ENCODE measurements at places on chromosomes 3 and 15.

- DNase-seq, result no peak
These were observed 422.7 kb upstream of the CFAP20DC start for GRCh38 chr3:59472541-59472940.

DNA sequence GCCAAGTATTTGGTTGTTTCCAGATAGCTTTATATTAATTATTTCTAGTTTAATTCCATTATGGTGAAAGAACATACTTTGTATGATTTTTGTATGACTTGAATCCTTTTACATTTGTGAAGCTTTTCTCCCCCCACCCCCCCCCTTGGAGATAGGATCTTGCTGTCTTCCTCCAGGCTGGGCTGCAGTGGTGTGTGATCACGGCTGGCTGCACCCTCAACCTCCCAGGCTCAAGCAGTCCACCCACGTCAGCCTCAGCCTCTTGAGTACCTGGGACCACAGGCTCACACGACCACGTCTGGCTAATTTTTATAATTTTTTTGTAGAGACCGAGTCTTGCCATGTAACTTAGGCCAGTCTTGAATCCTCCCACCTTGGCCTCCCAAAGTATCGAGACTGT lies 29.5 kb downstream of the ARL8B start:
- no peak for DNase-seq

GRCh38 chr15:40421246-40422157 lies 15.9 kb downstream of the IVD start:
- DNase-seq, result peak; percentile 83

DNA sequence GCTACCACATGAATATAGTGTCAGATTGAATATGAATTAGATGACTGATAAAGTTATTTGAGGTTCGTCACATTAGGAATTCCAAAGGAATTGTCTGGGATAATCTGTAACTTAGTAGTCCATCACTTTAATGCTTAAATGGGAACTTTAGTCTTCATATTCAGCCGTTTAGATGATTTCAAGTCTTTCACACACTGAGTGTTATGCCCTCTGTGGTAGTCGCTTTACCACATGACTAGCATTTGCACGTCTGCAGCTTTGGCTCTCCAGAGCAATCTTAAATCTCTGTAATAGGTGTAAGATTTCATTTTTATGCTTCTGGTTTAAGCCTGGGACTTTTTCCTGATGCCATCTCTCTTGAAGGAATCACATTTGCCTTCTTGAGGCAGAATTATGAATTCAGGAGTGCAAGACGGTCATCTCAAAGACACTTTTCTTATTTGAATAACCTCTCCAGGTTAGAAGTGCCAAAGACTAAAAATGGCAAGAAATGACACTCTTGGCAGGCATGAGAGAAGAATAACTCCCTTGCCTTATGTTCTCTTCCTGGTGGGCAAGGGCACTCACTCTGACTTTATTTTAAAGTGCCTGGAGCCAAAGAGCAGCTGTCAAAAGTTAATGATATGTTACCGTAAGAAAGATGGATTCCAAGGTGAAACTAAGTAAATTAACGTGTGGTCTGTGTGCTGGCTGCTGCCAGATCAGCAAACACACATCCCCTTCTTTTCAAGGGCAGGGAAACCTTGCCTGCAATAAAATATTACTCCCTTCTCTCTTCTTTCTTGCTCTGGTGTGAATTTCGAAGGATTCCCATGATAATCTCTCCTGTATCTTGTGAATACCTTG lies 153.3 kb downstream of the B3GALNT1 start:
- DNase-seq, result no peak

DNA sequence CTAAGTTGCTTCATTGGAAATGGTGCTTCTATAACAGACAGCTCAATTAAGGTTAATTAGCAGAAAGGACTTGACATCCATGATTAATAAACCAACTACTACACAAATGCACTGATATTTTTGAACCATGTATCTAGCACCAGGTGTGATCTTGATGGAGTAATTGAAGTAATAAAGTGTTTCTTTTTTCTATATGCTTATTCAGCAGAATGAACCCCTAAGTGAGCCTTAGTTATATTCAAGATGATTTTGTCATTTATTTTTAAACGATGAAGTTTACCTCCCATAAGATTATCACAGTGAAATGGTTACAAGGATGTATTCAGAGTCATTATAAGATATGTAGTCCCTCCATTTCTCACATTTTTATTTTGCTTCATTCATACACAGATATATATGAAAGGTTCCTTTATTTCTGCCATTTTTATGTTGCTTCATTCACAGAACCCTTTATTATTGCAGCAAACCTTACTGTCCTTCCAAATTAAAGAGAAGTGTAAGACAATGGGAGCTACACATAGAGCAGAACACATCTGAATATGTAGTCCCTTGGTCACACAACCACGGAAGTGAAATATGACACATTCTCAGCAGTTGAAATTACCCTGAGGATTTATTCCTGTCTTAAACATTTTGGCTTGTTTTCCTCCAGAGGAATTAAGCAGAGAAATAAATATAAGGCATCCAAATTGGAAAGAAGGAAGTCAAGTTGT lies 295.0 kb downstream of the RAP2B start:
- DNase-seq, result no peak

GRCh38 chr3:129598000-129598381 lies 8.5 kb downstream of the PLXND1 start:
- DNase-seq, result peak; percentile 36

DNA sequence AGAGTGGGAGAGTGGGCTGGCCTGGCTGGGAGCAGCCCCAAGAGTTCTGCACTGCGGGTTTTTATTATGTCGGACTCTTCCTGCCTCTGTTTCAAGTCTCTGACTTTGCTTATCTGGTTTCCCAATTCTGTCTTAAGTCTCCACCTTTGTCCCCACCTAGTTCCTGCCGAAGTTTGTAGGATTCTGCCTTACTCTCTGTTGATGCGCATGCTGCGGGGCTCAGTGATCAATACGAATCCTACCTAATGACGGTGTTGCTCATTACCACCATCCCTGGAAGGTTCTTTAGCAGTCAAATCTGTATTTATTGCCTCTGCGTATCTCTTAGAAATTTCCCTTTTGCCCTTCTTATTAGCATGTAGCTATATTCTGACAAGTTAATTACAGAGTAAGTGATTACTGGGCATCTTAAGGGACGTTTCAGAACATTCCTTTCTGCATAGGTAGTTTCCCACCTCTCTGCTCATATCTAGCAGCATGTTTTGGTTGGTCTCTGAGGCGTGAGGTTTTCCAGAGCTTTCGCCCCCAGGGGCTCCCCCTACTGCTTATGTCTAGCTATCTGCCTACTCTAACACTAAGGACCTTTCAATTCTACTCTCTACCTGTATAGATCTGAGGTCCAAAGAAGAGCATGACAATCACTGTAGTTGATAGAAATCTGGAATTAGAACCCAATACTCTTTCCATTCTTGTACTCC lies 236.0 kb upstream of the EIF1B start:
- peak; percentile 28 for DNase-seq

DNA sequence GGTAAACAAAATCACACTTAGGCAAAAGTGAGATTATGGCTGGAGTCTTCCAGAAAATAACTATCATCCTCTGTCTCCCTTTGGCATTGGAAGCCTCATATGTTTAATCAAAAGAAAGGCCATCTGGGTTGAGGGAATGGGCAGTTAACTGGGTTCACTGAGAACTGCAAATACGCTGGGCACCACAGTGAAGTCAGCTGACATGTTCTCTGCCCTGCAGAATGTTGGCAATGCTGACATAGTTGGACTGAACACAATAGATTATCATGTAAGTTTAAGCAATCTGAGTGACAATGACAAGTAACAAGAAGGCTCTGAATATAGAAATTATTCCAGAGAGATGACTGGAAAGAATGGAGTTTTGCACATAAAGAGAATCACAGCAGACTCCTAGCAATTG lies 43.8 kb upstream of the SLC25A26 start:
- no peak for DNase-seq

GRCh38 chr15:27796405-27797320 lies 302.5 kb downstream of the OCA2 start:
- DNase-seq, result no peak

GRCh38 chr3:14588425-14589112 lies 48.4 kb upstream of the GRIP2 start:
- DNase-seq, result no peak

DNA sequence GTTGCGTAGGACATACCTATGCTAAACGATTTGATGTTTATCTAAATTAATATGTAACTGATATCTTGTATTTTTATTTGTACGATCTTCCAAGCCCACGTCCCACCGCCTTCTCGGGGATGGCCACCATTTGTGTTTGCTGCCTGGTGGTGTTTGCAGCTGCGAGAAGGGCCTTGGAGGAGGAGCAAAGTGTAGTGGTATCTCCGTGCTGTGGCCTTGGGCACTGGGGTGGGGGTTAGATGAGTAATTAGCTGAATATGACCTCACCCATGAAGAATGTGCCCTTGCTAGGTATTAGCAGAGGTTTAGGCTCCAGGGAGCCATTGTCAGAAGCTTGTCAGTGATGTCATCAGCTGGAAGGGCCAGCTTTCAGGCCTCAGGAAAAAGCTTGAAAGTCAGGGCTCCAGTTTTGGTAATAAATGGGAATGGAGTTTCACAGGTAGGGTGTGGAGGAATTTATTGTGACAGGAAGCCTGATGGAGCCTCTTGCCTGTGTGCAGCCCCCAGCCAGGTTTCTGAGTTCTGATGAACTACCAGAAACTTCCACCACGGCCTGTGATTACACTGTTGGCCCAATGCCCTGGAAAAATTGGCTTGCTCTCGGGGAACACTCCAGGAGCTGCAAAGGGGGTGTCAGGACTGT lies 41.0 kb downstream of the FLNB start:
- peak; percentile 98 for DNase-seq

- no peak for DNase-seq
These were observed 207.7 kb upstream of the CFAP20DC start for GRCh38 chr3:59257506-59257905.

DNA sequence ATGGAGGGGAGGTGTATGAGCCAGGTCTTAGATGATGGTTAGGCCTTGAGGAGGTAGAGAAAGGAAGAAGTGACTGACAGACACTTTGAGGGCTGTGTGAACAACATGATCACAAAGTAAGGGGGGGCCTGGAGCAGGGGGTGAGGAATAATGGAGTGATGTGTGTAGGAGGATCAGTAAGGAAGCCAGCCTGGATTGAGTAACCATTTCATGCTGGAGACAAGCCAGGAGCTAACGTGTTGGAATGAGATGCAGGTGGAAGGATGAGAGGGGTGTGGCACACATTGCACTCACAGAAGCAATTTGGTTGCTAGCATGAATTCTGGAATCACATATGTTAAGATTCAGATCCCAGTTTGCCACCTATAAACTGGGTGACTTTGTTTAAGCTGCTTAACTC lies 65.5 kb downstream of the BBX start:
- no peak for DNase-seq

- no peak for DNase-seq
These were observed 639.5 kb downstream of the NR2F2 start for GRCh38 chr15:96969732-96970710.

Measured in dermis blood vessel endothelial cell (primary cell).